ENCODE measurements at places on chromosomes 6 and 20.
A peak's percentile ranks its signal among the peaks of the same experiment; 100 is the strongest.

- no peak for DNase-seq
Measured at GRCh38 chr6:41780551-41781365, at the start of gene PRICKLE4. Gene PRICKLE4, plus strand, starts transcription at chr6:41780782. Its CDS starts 2,692 bp downstream, at chr6:41783474.

- DNase-seq = no peak
Measured at GRCh38 chr6:130020073-130020906, 1.9 kb downstream of the L3MBTL3 start.

DNA sequence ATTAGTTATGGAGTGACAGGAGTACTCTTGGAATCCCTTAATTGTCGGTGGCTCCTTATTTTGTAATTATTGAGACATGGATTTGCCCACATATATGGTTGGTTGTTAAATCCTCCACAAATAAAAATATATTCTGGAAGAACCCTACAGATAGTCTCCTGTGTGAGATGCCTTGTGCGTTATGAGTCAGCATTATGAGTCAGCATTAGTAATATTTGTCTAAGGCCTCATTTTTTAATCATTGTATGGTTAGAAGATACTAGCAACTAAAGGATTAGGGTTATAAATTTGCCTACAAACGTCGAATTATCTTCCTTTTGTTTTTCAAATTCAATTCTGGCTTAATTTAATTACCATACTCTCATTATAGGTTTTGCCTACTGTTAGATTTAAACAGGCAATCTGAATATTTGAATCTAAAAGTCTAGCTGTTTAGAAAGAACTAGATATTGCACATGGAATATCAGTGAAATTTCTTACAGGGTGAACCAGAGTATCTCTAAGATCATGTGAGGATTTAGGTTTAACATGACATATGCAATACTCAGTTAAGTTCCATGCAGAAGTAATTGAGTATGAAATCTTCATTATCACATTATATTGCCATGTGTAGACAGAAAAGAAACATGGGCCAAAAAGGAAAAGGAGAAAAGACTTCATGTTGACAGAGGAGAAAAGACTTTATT is 5.9 kb downstream of the C6orf58 start:
- no peak for DNase-seq

DNA sequence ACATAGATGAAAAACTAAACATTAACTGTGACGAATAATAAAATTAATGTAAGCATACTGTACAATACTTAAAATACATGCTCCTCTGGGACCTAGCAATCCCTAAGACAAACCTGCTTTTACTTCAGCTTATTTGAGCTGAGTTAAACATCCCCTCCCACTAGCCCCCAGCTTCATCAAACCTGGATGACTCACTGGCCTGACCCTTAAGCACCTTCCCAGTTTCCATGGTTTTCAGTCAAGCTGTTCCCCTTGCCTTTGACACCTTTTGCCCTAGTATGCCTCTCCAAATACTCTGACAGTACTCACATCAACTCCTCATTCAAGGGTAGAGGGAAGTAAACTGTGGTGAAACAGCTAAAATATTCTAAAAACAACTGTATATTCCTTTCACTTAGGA is 4.2 kb downstream of the ELOVL4 start:
- DNase-seq = no peak

DNA sequence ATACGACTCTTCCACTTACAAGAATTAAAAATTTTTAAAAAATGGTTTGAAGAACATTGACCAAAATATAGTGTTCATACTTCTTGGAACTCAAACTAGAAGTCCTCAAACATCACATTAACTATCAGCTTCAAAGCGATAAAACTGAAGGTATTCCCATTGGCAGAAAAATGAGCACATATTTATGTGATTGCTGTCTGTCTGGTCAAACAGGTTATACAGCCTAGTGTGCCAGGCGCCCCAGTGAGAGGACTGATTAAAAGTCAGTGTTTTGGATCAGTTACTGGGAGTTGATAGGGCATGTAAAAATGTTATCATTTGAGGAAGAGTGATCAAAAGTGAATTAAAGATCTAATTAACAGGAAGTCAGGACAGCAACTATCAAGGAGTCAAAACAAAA is 738.8 kb downstream of the HDGFL1 start:
- DNase-seq = no peak

GRCh38 chr6:63732336-63732735 is 96.7 kb downstream of the PHF3 start:
- DNase-seq = no peak

DNA sequence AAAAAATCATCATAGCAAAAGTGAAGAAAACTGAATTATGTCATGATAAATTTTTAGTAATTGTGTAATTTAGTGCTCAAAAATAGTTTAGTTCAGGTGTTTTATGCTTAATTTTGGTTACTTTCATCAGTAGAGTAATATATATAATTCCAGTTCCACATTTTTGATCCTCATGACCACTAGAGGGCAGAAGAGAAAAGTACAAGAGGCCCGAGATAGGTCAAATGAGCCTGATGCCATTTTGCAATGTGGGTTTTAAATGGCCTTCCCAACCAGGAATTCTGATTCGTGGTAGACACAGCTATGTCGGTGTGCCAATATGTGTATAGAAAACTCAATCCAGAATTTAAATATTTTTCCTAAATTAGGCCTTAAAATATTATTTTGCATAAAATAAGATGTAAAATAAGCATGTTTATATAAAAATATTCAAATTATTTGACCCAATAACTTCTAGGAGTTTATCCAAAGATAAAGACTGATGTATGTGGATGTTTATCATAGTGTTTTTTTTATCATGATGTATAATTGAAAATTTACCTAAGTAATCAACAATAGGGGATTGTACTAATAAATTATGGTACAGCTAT is 159.7 kb upstream of the RPS6KA2 start:
- DNase-seq = no peak

DNA sequence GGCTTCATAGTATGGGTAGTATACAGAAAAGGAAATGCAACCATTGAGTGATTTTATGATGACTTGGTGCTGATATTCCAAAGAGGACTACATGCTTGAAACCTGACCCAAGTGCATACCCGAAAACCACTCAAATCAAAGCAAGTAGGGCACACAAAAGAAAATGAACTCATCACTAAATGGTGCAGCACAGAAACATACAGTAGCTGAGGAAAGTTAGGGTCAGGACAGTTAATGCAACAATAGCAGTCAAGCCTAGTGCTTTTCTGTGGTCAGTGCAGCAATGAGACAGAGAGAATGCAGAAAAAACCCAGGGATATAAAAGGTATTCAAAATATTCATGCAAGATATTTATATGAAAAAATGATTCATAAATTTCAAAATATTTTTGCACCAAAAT is 711.1 kb downstream of the EPHA7 start:
- DNase-seq = no peak

GRCh38 chr6:36323062-36323461 is 13.6 kb downstream of the BNIP5 start:
- no peak for DNase-seq

- DNase-seq = no peak
Measured at GRCh38 chr6:20978151-20978614, 443.9 kb downstream of the CDKAL1 start.

DNA sequence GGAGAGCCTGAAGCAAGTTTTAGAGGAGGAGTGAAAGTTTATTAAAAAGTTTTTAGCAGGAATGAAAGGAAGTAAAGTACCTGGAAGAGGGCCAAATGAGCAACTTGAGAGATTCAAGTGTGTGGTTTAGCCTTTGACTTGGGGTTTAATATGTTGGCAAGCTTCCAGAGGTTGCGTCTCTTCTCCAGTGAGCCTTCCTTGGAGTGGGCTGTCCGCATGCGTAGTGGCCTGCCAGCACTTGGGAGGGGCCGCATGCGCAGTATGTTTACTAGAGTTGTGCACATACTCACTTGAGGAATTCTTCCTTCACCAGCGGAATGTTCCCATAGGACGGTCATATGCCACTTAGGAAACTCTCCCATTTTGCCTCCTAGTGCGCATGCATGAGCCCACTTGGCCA is 235.2 kb downstream of the ALDH8A1 start:
- no peak for DNase-seq

GRCh38 chr20:1824181-1824580 is 71.0 kb upstream of the SIRPA start:
- DNase-seq = no peak

- no peak for DNase-seq
Measured at GRCh38 chr6:149130508-149130907, 187.0 kb upstream of the TAB2 start.

DNA sequence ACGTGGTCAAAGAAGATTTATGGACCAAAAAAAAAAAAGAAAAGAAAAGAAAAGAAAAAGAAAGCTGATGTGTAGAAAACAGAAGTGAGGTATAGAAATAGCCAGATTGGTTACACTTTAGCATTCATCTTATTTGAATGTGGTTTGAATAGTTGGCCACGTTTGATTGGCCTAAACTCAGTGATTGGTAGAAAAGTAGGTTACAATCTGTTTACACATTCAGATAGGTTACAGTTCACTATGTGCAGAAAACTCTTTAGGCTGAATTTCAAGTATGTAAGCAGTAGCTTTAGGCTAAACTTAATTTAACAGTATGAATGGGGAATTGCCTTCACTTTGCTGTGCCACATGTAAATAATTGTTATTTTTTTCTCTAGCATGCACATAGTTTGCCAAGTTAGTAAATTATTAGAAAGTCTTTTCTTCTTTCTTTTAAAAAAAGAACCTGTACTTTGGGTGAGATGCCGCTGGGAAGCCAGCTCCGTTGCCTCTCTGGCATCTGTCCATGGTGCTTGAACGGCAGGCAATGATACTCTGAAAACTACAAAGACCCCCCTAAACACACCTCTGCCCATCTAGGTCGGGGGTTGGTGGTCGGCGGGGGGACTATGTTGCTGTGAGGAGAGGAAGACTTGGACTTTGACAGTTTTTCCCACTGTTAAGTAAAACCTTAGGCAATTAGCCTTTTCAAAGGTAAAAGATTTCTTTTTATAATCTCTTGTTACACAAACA is 173.0 kb downstream of the AIG1 start:
- no peak for DNase-seq

GRCh38 chr20:6974838-6975237 is 207.4 kb downstream of the BMP2 start:
- DNase-seq = no peak

GRCh38 chr6:70839286-70840266 is 117.3 kb downstream of the B3GAT2 start:
- DNase-seq = no peak

GRCh38 chr20:8967641-8968245 is 101.1 kb upstream of the PLCB4 start:
- no peak for DNase-seq

GRCh38 chr6:83854001-83854501 is 891 bp downstream of the RIPPLY2 start:
- peak; percentile 67 for DNase-seq

DNA sequence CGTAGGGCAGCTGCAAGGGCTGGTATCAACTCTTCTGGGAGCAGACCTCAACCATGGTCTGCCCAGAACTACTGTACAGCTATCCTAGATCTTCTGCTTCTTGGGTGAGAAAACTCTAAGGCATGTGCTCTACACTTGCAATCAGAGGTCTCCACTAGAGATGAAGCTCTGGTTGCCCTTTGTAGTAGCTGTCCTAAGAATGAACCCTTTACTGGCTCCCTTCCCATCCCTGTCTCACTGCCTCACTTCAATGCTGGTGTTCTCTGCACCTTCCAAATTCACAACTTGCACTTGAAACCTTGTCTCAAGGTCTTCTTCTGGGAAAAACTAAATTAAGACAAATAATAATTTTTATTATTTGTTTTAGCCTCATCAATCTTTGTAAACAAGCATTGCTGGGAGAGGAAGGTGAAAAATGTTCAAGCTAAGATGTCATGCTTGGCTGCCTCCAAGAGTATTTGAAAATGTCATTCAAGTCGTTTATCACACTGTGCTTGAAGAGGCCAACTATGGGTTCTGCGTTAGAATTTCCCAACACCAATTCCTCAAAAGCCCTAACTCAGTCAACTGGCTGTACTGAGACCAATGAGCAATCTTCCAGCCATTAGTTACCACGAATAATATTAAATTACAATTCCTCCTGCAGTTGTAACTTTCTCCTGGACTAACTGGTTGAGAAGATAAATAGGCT is 255.7 kb upstream of the PRND start:
- no peak for DNase-seq

DNA sequence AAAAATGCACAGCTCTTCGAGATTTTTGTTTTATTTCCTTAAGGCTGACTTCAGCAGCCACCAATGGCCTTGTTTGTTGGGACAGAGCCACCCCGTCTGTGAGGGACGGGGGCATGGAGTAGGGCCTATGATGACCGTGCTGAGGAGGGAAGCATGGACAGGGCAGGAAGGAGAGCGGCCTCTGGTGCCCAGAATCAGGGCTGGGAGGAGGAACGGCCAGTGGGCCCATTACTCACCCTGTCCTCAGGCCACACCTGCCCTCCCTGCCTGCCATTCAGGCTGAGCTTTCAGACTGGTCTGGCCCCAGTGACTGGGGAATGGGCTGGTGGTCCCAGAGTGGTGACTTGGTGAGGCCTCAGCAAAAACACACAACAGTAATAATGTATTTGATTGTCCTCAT is 104.4 kb downstream of the SMOC2 start:
- no peak for DNase-seq

DNA sequence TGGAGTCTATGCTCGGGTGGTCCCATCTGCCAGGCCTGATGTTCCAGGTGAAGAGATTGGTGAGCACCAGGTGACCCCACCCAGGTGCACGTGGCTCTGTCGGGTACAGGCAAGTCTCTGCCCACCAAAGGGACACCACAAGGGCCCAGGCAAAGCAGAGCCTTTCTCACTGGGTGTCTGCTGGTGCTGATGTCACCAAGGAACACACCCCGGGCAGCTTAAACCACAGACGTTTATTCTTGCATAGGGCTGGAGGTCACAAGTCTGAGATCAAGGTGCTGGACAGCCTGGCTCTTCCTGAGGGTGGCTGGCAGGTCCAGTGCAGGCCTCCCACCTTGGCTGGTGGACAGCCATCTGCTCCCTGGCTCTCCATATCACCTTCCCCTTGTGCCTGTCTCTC is 100.7 kb upstream of the CD93 start:
- no peak for DNase-seq

- DNase-seq = no peak
Measured at GRCh38 chr20:16671753-16672152, 58.1 kb upstream of the SNRPB2 start.

GRCh38 chr6:151323791-151324487 is 67.4 kb downstream of the ZBTB2 start:
- DNase-seq = peak; percentile 90

- DNase-seq = no peak
Measured at GRCh38 chr20:47154089-47154488, 202.4 kb downstream of the ZMYND8 start.

DNA sequence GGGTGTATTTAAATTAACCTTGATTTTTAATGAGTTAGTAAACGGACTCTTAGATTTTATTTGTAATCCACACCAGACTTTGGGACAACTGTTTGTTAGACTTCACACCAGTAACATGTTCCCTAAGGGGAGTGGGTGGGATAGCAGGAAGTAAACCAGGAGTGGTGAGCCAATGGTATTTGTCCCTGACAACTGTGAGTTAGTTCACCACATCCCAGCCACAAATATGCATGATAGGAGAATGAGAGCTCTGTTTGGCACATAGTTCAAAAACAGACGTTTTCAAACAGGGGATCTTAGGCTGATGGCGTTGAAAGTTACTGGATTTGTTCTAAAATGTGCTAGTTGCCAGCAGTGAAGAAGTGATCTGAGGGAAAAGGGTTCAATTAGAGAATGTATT is 18.7 kb upstream of the COL10A1 start:
- DNase-seq = no peak

GRCh38 chr20:54476169-54477009 is 996 bp downstream of the DOK5 start:
- no peak for DNase-seq

GRCh38 chr6:18412068-18412467 is 24.9 kb downstream of the RNF144B start:
- DNase-seq = no peak
